ENCODE measurements at places on chromosomes 5 and 9.

DNA sequence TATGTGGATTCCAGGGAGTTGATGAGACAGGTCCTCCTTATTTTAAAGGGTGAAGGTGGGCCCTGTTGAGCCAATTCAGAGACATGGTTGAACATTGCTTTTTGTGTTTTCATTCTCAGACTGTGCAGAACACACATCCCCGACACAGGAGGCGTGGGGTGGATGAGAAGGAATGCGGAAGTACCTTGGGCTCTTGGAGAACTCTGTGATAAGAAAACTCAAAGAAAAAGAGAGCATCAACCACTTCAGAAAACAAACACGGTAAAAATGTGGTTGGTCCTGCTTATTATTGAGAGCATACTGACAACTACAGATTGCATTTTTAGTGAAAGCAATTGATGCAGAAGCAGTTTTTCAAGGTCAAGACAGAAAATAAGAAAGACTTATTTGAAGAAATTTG lies 659.8 kb downstream of the IRX1 start:
- no peak for DNase-seq

GRCh38 chr5:154713615-154714125 lies 41.5 kb upstream of the LARP1 start:
- no peak for DNase-seq

DNA sequence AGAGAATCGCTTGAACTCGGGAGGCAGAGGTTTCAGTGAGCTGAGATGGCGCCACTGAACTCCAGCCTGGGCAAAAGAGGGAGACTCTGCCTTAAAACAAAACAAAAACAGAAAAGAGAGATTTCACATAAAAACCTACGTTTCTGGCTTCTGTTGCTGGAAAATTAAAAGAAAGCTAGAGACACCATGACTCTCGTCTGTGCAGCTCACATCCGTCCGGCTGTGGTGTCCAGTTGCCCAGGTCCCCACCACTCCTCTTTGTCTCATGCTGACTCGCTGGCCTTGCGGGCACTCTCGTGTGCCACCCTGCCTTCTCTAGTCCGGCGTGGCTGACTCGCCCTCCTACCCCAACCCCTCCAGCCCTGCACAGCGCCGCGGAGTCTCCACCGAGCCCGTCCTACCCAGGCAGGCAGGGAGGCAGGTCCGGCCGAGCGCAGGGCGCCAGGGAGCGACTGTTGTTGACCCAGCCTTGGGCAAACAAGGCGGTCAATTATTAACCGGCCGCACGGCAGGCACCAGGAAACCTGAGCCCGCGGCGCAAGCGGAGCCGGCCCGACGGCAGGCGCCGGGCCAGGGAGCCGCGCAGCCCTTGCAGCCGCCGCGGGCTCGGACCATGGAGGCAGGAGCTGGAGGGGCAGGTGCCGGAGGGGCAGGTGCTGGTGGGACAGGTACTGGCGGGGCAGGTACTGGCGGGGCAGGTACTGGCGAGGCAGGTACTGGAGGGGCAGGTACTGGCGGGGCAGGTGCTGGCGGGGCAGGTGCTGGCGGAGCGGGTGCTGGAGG lies at the start of gene PRRT1B:
Gene PRRT1B, plus strand, starts transcription at position 521 of the 783 bp plus-strand sequence. Its CDS starts 93 bp downstream, at position 614.
- peak; percentile 52 for DNase-seq

GRCh38 chr9:107286057-107286456 lies 3.0 kb downstream of the RAD23B start:
- no peak for DNase-seq

DNA sequence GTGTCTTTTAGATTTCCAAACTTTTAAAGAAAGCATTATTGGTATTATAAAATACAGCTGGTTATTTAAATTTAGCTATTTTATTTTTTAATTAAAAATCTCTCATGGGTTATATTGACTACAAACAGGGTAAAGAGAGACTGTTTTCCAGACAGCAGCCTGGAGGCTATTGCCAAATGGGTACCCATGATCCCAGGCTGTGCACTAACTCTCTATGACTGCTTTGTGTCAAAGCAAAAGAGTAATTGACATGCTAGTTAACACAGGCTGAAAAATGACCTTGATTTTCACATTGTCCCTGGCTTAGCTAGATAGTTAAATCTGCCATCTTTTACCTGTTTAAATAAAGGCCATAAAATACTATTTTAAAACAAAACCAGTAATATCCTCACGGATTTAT lies 589.7 kb downstream of the ANXA1 start:
- DNase-seq = no peak

- DNase-seq = no peak
Observed at GRCh38 chr9:128138001-128138400, 10.5 kb upstream of the PTGES2 start.

DNA sequence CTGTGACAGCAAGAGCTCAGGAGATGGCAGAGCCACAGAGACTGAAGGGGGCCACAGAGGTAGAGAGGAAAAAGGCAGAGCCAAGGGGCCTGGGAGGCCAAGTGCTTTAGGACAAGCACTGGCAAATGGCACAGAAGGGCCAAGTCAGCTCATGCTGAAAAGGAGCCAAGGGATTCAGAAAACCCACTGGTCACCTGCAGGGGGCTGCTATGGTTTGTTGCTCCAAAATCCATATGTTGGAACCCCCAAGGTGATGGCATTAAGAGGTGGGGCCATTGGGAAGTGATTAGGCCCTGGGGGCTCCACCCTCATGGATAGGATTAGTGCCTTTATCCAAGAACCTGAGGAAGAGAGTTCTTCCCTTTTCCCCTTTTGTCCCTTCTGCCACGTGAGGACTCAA lies 165.4 kb downstream of the ARSB start:
- peak; percentile 37 for DNase-seq

DNA sequence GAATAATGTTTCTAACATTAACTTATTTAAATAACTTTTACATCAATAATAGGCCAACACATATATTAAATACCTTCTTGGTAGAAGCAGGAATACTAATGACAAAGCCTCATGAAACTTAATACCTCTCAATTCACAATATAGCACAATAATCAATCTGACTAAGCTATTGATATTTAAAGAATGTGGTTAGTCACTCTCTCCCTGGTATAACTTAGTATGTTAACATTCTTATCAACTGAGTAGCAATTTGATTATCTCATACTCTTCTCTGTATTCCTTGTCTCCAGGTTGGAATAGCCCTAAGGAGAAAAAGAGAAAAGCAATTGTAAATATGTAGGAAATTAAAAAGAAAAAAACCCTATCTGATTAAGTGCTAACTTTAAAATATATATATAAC lies 4.9 kb upstream of the PGGT1B start:
- no peak for DNase-seq

GRCh38 chr5:67201897-67202549 lies 5.4 kb upstream of the CD180 start:
- DNase-seq = no peak

- no peak for DNase-seq
Observed at GRCh38 chr9:95150903-95151302, 166.6 kb downstream of the FANCC start.

DNA sequence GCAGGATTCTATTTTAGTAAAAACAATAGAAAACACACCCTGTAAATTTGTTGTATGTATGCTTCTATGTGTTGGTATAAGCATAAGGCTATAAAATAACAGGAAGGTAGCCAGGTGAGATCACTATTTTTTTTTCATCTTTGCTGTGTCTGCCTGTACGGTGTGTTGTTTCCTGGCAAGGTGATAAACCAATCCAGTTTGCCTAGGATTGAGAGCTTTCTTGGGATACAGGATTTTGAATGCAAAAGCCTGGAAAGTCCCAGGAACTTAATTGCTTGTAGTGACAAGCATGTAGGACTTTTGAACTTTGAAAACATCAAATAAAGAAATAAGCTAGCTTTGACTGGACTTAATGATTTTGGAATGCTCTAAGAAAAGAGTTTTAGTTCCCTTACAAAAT lies 83.3 kb upstream of the RORB start:
- DNase-seq = no peak

GRCh38 chr5:78647351-78647818 lies 1.2 kb downstream of the LHFPL2 start:
- peak; percentile 59 for DNase-seq

GRCh38 chr5:4941957-4942830 lies 197.9 kb upstream of the ADAMTS16 start:
- peak; percentile 14 for DNase-seq
